Hematopoietic multipotent progenitor cell (in vitro differentiated cells): ENCODE measurements at places on chromosomes 4 and X.
A peak's percentile ranks its signal among the peaks of the same experiment; 100 is the strongest.

DNA sequence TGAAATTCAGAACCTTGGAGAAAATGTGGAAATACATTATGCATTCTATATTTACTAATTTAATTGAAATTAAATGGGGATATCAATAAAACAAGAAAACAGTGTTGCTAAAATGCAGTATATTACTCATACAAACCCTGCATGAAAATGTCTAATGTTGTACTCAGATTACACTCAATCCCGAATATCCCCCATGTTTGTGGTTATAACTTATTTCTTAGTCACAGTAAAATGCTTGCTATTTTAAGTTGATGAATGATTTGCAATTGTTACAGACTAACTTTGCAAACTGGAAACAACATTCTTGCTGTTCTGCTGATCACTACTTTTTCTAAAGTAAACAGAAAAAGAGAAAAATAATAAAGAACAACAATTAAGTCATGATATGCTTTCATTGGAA, 33.1 kb upstream of the ANXA10 start:
- DNase-seq = no peak

GRCh38 chr4:144399927-144400326, 246.0 kb upstream of the HHIP start:
- DNase-seq = no peak

DNA sequence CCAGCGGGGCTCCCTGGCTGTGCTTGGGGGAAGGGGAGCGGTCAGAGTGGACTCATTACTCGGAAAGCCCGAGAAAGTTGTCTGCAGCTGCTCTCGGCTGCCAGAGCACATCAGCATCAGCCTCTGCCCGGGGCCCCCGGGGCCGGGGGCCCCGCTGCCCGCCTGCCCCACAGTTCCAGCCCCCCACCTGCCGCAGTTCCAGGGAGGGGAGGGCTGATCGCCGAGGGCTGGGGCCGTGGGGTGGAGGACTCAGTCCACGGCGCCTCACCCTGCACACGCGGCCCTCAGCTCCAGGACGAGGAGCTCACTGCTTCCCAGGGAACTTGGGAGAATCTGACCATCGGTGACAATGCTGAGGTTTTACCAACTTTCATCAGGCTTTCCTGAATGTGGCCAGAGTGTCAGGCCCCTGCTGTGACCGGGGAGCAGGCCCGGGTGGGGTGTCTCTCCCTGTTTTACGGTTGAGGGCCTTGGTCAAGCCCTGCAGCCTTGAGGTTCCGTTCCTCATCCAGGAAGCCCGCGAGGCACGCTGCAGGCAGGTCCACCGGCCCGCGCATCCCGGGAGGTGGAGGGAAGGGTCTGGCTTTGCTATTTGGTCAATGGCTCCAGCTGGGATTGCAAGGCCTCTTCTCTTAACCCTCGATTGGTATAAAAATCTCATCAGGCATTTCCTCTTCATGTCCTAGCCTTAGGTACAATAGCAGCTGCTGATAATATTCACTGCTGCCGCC, 57.2 kb downstream of the CPZ start:
- DNase-seq = no peak

GRCh38 chr4:32073542-32073941, 1353.4 kb downstream of the PCDH7 start:
- DNase-seq = no peak

- DNase-seq = no peak
Measured at GRCh38 chr4:15413010-15413622, 14.7 kb upstream of the C1QTNF7 start.

DNA sequence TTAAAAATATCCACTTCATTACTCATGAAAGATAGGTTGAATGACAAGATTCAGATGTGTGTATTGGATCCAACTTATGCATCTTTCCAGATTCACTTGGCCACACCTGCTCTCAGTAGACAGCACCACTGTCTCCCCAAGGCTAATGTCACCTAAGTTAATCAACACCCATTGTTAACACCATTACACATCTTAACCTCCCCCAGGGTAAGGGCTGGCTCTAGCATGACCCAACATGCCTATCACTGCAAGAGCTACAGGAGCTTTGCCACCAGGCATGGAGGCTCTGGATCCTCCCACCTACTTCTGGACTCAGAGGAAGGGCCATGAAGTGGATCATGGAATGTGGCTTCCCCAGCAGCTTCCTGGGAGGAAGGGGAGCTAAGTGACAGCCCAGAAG, 32.8 kb upstream of the LSM6 start:
- no peak for DNase-seq

GRCh38 chr4:17490575-17491059, 21.3 kb downstream of the QDPR start:
- no peak for DNase-seq

DNA sequence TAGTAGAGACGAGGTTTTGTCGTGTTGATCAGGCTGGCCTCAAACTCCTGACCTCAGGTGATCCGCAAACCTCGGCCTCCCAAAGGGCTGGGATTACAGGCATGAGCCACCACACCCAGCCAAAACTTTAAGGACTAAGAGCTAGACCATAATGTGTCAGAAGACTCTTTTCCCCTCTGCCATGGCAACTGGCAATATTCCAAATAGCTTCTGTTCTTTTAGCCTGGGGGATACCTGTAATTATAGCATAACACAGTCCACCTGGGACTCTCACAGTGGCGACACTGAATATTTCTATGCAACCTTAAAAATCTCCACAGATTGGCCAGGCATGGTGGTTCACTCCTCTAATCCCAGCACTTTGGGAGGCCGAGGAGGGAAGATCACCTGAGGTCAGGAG, 45.5 kb upstream of the RBM47 start:
- no peak for DNase-seq

DNA sequence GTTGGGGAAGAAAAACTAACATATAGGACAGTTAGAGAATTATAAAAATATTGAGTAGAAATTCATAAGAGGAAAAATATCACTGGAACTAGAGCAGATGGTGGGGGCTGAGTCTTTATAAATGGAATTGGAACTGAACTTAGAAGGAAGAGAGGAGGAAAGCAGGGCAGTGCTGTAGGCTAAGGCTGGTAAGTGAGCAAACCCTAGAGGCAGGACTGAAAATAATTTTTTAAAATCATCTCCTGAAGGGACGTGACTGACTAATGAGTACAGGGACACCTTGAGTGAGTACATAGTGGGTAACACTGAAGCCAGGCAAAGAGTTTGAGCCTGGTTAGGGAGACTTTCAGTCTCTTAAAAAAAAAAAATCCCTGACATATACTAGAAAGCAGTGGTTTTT, 63.3 kb downstream of the GALNT7 start:
- no peak for DNase-seq

GRCh38 chrX:14420841-14421240, 108.5 kb upstream of the GLRA2 start:
- DNase-seq = no peak

- DNase-seq = no peak
Measured at GRCh38 chr4:73230865-73231517, 27.6 kb downstream of the ANKRD17 start.

DNA sequence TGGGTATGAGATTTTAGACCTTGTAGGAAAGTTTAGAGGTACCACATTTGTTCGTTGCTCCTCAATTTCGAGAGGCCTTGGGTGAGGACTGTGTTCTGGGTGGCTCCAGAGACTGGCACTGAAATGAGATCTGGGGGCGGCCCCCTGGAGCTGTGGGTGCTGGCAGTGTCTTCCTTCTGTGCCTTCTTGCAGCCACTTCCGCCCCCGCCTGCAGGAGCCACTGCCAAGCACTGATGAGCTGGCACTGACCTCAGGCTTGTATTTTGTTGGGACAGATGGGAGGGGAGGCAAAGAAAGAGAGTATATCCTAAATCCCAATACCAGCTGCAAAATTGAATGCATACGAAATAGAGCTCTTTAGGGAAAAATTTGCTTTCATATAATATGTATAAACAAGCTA, 64.5 kb upstream of the CLDN34 start:
- no peak for DNase-seq

DNA sequence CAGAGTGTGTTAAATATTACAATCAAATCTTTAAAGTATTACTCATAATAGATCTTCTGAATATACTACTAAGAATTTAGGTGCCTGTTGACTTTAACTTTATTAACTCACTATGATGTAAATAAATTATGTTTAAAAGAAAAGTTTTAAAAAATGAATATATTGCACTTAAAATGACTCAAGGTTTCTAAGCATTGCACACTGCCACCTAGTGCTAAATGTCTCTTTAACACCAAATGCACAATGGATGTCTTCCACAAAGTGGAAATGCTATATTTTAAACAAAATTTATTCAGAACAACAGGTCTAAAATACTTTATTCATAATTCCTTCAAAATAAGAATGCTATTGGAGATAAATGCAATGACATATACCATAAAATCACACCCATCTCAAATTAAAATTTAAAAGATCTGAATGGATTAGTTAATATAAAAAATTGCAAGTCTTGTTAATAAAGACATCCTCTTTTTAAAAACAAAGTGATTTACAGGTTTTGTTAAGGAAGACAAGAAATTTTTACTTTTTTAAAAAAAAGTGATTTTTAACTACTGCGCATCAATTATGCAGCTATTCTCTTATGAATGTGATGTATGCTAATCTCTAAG, 5.5 kb downstream of the INPP4B start:
- peak; percentile 58 for DNase-seq

GRCh38 chr4:8878421-8878820, 6.8 kb upstream of the HMX1 start:
- no peak for DNase-seq

DNA sequence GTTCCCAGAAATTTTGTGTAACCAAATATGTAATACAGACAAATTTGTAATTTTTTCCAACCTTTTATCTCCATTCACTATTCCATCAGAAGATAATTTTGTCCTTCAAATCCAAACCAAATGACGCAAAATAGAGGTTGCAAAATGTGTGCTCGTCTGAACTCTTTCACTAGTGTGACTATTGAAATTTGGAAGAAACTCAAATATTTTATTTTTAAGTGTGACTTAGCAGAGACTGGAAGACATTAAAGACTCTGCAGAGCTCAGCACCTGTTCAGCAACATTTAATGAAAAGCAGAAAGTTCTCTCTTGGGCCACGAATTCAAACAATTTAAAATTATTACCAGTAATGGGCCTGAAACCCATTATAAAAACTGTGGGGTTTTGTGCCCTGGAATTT, 30.0 kb upstream of the APELA start:
- DNase-seq = no peak

DNA sequence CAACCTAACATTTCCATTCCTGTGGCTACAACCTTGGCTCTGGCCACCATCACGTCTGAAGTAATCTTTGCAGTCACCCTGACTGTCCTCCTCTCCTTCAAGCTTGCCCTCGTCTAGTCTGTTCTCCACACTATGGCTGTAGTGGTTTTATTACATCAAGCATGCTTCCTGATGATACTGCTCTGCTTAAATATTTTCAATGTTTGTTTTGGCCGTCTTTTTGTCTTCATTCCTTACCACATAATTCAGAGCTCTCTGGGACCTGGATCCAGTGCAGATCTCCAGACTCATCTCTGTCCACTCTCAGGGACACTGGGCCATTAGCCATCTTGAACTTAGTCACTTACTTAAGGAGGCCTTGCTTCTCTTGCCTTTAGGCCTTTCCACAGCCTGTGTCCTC, 27.7 kb upstream of the FREM3 start:
- DNase-seq = no peak

DNA sequence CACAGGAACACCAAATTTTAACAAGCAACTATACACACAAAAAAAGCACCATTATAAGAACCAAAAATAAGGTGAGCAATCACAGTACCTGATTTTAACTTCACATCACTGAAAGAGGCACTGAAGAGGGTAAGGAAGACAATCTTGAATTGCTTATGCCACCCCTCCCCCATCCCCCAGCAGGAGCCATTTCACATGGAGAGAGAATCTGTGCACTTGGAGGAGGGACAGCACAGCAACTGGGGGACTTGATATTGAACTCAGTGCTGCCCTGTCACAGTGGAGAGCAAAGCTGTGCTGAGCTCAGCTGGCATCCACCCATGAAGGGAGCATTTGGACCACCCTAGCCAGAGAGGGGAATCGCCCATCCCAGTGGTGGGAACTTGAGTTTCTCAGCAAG, 56.0 kb downstream of the NUDT11 start:
- no peak for DNase-seq

DNA sequence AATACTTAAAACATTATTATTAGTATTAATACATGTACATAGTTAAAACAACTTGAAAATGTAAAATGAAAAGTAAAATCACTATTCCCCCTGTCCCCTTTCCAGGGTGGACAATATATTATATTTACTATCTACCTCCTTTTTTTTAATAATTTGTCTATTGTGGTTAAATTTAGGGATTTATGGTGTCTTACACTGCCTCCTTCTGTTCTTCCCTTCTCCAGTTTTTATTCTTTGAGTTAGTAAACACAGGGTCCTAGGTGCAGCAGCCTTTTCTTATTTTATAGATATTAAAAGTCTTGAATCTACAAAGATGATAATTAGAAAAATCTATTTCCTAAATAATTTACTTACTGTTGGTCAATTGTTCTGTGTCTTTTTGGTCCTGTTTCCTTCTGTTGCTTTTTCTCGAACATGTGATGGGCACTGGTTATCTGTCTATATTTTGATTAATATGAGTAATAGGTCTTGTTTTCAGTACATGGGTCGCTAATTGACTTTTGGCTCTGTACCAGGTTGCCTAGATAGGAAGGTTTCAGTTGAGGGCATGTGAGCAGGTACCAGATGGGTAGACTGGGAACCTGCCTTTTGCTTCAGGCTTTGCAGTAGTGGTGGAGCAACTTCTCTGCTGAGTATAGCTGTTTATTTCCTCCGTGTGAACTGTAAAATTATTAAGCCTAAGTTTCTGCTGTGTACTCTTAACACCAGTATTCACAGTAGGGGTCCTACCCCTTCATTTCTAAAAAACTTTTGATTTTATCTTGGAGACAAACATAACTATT, 1.1 kb downstream of the NUDT9 start:
- no peak for DNase-seq

GRCh38 chr4:26474551-26474950, 15.7 kb downstream of the CCKAR start:
- no peak for DNase-seq

GRCh38 chrX:118652717-118653116, 74.7 kb upstream of the IL13RA1 start:
- DNase-seq = no peak

DNA sequence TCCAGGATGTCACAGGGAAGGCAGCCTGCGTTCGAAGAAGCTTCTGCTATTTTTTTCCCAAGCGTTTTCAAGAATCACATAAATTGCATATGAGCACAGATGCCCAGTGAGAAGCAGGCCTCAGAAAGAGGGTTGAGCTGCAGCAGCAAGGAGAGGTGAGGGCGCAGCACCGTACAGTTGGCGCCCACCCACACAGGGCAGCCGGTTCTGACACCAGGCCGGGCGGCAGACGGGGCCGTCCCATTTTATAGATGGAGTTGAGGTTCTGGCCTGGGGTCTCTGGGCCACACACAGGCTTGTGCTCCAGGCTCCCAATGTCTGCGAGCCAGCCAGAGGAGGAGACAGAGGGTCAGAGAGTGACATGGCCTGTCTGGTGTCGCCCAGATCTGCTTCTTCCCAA, 22.8 kb downstream of the CPZ start:
- DNase-seq = no peak
